ENCODE measurements at places on chromosomes 16 and 17.

DNA sequence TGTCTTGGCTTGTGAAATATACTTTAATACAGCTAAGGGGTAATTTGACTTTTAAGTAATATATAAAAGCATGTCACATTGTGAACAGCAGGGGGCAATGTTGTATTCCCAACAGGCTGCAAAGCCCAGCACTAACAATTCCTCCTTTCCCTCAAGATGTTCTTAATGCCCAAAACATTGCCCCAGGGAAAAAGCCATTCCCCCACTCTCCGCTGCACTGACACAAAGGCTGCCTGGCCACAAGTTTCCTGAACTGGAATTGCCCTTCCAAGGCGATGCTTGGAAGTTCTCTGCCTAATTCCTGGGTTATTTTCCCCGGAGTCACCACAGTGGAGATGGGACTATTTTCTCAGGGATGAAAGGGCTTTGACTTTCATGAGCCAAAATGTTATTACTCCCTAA lies 27.2 kb downstream of the CLEC16A start:
- no peak for DNase-seq

- no peak for DNase-seq
Observed at GRCh38 chr16:71293919-71294318, 4.7 kb upstream of the CMTR2 start.

- DNase-seq = no peak
Observed at GRCh38 chr16:72569677-72570076, 397.7 kb upstream of the PMFBP1 start.

DNA sequence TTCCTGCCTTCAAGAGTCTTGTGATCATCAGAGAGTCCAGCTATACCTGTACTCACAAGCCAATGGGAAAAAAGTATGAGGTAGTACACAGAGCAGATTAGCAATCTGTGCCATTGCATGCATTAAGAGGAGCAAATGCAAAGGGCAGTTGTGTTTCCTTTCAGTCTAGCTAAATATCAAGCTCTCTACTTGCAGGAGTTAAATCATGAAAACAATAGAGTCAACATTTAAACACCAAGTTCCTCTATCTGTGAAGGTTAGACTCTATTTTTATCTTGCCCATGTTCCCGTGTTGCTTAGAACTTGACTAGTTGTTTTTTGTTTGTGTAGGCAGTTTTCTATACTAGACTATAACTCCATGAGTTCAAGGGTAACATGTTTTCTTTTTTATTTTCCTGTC lies 4.7 kb upstream of the FAM20A start:
- DNase-seq = no peak

- no peak for DNase-seq
Observed at GRCh38 chr17:45775576-45776011, 8.5 kb upstream of the CRHR1 start.

DNA sequence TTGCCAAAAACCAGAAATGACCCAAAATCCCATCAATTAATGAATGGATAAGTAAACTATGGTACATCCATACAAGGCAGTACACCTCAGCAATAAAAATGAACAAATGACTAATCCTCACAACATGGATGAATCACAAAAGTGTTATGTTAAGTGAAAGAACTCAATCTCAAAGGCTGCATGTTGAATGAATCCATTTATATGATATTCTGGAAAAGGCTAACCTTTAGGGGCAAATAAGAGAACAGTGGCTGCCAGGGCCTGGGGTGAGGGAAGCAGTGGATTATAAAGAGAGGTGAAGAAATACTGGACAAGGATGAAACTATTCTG lies 46.1 kb upstream of the MSI2 start:
- no peak for DNase-seq

GRCh38 chr17:61795546-61795945 lies 67.8 kb downstream of the BRIP1 start:
- no peak for DNase-seq

- no peak for DNase-seq
Observed at GRCh38 chr17:27494192-27495091, 38.2 kb downstream of the KSR1 start.

DNA sequence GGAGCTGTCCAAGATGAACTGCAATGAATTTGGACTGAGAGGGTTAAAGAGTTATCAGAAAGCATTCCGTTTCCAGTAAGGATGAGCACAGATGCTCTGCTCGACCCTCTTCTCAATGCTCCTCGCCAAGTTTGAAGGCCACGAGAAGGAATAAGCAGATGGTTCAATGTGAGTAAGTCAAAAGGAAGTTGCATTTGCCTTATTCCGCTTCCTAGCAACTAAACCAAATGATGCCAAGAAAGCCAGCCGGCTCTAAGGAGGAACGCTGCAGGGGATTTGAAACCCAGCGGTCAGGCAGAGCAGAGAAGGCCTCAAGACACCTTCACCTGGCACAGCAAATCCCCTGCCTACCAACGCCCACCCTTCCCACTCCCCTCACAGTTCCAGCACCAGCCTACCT lies 52.1 kb upstream of the CNEP1R1 start:
- DNase-seq = no peak

Measured in stimulated activated CD4-positive, alpha-beta T cell treated with anti-CD3 and anti-CD28 coated beads, Interleukin-1b, Interleukin-23, amount 100 ng/mL, for 1 hour (primary cell).